Renal cortical epithelial cell (primary cell): ENCODE measurements at places on chromosomes 6 and 20. TPM values are rescaled to one million over a fixed set of nuclear protein-coding genes. Genes with fewer than 3 reads are reported as not detected.

DNA sequence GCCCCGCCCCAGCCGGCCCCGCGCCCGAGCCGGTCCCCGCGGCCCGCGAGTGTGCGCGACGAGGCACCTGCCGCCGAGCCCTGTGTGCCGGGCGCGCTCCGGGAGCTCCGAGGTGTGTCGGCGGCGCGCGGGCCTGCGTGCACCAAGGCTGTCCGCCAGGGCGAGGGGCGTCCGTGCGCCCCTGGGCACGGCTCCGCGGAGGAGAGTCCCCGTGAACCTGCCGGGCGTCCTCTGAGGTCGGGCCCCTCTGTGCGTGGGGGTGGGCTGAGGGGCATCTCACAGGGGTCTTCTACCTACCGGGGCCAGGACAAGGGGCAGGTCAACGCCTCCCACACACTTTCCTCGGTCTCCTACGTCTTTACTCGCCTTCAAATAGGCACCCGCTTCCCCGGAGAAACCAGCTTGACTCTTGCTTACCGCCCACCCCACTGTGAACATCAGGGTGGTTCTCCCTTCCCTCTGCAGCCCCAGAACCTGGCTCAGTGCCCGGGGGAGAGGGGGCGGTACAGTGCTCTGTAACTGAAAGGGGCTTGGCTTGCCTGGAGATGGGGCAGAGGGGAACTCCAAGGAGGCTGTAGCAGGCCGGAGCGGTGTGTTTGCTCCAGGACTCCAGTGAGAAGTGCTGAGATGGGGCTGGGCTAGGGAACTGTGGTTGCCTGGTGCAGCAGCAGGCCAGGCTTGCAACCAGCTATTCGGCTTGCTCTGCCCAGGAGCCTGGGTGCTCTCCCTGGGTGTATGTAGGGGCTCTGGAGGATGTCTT, at the start of gene SAMD10:
SAMD10 (minus strand) TSS at position 86 of the 760 bp plus-strand sequence. CDS start 175 bp downstream, outside the sequence.
- DNase-seq, result peak; percentile 36

DNA sequence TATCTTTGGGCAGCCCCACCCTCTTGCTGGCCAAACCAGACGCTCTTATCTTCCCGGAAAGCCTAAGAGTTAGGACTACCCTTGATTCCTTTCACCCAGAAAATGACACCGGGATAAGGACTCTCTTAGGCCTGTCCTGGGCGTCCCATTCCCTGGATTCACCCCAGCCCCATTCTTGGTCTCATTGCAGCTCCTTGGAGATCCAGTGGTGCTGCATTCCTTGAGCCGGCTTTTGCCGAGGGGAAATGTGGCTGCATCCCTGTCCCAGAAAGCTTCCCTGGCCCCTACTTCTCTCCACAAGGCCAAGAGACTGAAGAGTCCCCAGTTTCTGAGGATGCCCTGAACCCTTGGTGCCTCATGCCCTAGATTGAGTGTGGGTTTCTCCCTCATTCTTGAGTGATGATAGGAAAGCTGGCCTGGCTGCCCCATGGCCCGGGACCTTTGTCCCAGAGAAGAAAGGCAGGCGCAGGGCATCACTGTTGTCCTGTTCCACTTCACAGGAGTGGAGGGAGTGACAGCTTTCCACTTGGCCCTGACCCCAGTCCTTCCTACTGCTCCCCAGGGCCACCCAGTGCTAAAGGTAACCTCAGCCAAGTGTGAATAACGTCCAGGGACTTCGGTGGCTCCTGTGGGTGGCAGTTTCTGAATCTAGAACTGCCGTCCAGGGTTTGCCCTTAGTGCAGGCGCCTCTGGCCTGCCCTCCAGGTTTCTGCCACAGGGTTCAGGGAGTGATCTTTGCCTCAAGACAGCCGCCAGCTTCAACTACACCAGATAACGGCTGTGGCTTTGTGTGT, 42.7 kb upstream of the MYL9 start:
- DNase-seq, result no peak

DNA sequence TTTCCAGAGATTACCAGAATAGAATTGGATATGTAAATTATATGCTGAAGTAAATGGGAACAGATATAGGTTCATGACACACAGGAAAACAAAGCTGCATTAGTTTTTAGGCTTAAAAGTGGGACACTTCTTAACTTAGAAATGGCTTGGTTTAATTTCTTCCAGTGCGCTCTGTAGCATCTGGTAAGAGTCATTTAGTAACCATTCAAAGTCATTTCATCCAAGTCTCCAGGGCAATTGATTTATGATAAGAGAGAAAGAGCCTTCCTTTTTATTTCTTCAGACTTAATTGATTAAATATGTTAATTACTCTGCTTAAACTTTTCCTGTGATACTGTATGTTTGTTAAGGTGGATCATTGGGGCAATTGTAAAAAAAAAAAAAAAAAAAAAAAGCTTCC, 368.0 kb downstream of the DOK5 start:
- no peak for DNase-seq

DNA sequence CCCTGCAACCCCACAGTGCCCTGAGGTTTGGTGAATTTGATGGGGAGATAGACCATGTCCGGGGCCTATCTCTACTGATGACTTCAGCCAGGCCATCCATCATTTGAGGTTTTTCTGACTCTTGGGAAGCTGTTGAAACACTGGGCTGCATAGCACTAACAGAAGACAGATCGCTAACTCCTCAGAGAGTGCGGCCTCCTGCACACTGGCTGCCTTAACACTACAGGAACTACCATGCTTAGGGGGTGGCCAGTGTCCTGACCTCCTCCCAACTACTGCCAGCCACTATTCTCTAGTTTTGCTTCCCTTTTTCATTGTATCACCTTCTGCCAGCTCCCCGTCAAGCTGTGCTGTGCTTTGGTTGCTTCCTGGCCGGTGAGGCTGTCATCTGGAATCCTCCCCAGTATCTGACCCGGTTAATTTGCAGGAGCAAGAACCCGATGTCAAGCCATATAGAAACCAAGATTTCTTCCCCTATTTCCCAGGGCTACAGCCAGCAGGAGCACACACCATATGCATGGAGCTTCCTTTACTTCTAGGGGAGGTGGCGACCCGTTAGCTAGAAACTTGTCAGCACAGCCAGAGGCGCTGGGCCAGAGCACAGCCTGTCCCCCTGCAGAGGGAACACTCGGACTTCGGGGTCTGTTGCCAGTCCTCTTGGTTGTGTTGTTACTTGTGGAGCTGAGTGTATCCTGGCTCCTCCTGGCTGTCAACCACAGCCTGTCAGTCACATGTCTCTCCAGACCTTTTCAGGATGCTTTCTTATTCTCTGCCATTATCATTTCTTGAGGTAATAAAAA, 57.3 kb upstream of the TRAF3IP2 start:
- DNase-seq, result no peak

The TCFL5 gene
- 10.4 and 11.7 TPM in 2 replicates for total RNA-seq

DNA sequence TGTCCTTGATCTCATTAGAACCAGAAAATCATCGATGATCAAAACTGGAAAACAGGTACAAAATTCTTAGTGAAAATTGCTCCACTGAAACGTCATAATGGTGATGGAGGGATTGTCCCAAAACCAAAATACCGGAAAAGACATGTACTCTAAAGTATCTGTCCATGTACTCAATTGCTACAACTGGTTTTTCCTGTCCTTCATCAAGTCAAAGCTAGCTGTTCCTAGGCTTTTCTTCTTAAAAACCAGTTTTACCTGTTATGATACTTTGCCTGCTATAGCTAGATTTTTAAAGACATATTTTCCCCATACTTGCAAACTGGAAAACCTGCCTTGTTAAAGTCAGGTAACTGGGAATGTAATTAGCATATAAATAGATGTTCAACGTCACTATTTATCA, 50.5 kb upstream of the LRRC1 start:
- peak; percentile 40 for DNase-seq

The PPP1R16B gene
- 0.15 and 0.17 TPM in 2 replicates for total RNA-seq

GRCh38 chr6:156109713-156110112, 654.1 kb upstream of the NOX3 start:
- peak; percentile 13 for DNase-seq
